ENCODE measurements at places on chromosomes 1 and 21.

- DNase-seq = no peak
These were observed 687 bp downstream of the PRKAB2 start for GRCh38 chr1:147171399-147172167.

GRCh38 chr21:41478319-41479177 is 29.4 kb downstream of the TMPRSS2 start:
- DNase-seq = no peak

- no peak for DNase-seq
These were observed 2.9 kb downstream of the SELENBP1 start for GRCh38 chr1:151369621-151370048.

DNA sequence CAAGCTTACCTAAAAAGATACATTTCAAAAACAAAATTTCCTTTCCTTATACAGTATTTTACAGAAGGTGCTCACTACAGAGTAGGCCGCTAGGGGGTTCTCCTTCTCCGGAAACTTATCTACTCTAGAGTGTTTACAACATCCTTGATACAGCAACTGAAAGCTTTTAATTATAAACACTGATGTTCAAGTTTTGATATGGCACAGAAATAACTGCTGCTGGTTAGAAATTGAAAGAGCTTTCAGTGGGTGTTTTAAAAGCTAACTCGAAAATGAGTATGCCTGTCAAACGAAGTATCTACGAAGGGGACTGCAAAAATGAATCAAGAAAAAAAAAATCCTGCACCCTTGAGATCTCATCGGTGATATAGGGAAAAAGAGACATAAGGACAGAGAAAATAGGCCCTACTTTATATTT is 1.0 kb downstream of the YOD1 start:
- peak; percentile 55 for DNase-seq

GRCh38 chr1:26114165-26114927 is 2.7 kb downstream of the PDIK1L start:
- no peak for DNase-seq

- no peak for DNase-seq
These were observed 43.8 kb downstream of the SLC44A3 start for GRCh38 chr1:94863919-94864318.

DNA sequence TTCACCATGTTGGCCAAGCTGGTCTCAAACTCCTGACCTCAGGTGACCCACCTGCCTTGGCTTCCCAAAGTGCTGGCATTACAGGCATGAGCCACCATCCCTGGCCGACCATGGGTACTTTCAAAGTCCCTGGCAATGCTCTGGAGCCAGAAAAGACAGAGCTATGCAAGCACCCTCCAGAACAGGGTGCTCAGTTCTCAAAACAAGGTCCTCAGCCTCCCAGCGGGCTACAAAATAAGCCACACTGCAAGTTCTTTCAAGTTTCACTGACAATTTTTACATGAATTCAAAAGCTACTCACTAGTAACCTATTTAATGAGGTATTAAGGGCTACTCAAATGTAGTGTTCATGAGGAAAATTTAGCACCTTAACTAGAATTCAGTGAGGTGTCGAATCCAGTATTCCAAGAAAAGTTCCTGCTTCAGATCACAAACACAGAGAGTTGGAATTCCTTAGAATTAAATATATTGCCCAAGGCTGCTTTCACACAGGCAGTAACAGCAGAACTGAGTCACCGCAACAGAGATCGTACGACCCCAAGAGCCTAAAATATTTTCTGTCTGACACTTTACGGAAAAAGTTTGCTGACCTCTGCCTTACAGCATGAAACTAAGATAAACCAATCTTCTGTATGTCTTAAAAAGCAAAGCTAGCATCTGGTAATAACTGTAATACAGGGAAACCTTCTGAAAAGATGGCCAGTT is 60.7 kb downstream of the HSF2BP start:
- no peak for DNase-seq

DNA sequence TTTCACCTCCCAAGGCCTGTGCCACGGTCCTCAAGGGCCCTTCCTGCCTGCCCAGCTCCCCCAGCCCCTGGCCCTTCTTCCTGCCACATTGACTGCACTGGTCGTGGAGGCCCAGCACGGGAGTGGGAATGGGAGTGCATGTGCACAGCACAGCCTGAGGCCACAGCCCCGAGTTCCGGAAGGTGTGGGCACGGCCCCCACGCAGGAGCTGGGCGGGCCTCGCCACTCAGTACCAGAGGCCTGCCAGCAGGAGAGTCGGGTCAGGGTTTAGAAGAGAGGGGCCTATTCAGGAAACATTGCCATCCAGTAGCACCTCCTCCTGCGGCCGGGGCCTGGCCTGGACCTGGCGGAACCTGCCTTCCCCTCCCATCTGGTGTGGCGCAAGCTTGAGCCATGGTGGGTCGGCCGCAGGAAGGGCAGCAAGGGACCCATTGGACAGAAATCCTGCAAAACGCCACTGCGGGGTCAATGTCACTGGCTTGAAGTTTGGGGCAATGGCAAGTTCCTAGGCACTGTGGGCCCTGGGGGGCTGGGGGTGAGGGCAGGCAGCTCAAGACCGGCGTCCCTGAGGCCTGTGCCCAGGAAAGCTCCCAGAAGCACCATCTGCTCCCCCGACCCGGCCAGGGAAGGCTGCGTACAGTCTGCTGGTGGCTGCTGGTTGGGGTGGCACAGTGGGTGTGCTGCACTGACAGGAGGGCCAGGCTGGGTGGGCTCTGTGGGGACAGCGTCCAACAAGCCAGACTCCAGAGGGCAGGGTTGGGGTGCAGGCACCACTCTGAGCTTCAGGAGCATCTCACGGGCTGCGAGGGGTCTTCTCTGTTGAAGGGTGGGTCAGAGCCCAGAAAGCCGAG is 1.8 kb upstream of the TMEM52 start:
- DNase-seq = no peak

- DNase-seq = no peak
These were observed 15.1 kb upstream of the ST6GALNAC3 start for GRCh38 chr1:76059451-76059850.

DNA sequence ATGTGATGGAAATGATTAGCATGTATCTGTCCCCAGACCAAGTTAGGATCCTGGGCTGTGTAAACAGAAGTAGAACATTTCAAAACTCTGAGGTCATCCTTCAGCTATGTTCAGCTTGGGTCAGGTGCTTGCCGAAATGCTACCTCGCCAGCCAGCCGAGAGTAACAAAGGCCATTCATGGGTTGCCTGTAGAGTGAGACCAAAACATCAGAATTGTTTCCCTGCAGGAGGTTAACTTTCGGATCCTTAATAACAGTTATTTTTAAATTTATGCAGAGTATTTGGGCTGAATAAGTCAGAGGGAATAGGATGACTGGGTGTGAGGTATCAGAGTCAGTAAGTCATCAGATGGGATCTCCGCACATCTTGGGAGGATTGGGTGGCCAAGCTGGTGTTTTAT is 35.6 kb downstream of the SMYD2 start:
- no peak for DNase-seq

DNA sequence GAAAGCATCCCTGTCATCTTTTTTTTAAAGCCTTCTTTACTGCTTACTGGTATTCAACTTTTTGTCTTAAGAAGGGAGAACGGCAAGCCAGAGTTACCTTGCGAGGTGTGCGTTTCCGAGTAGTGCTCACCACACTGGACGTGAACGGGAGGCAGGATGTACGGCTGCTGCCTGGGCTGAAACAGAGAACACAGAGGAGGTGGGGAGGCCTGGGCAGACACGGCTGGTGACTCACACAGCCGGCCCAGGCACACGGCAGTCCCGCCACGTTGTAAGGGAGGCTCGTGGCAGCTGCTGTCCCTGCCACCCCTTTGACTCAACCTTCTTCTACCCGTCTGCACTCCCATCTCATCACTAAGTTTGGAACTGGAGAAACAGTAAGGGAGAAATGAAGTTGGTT is 105.8 kb downstream of the SMYD2 start:
- DNase-seq = no peak

DNA sequence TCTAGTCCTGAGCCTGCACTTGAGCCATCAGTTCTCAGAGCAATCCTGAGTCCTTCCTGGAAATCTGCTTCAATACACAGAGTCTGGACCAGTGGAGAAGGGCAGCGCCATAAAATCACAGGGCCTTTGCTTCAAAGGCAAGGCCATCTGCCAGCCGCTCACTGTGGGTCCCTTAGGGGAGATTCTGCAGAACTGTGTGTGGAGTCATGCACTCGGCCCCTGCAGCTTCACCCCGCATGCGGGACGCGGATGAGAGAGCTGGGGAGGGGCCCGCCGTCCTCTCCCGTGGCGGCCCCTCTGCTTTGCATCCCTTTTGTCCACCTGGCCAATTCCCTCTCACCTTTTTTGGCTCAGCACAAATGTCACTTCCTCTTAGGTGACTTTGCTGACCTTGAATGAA is 311.2 kb upstream of the VAMP3 start:
- no peak for DNase-seq

DNA sequence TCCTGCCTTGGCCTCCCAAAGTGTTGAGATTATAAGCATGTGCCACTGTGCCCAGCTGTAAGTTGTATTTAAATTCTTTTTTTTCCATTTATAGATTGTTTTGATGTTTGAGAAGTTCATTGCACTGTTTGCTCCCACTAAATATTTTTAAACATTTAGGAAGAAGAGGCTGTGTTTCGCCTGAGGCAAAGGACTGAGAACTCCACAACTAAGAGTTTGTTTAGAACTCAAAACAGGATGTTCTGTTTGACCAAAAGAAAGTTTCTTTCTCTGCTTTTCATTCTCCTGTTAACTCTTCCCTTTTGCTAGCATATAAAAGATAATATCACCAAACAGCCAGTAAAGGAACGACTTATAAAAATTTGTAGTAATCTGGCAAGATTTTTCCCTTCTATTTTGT is 87.0 kb downstream of the RUNX1 start:
- DNase-seq = no peak

GRCh38 chr1:169259816-169260215 is 107.8 kb downstream of the NME7 start:
- no peak for DNase-seq

DNA sequence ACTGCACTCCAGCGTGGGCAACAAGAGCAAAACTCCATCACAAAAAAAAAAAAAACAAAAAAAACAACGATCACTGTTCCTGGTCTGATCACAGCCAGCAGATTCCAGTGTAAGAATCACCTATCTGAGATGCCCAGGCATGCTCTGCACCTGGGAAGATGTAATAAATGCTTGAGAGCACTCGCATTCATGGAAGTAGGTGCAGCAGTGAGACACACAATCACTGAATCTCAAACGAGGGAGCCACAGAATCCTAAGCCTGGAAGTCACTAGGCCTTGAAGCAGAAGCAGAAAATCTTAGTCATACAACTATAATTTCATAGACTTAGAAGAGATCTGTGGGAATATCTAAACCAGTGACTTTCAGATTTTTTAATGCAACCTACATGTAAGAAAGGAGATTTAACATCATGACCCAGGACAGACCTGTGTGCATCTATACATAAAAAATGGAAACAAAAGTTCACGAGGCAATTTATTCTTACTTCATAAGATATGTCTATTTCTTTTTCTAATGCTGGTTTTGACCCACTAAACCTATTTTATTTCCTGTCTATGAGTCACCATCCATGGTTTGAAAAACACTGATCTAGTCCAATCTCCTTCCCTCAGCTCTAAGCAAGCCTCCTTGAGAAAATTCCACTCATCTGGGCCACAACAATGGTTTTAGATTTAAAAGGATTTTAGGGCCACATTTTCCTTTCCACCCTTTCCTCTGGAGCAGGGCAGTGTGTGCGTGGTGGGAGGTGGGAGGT is 30.4 kb downstream of the RIMS3 start:
- no peak for DNase-seq

GRCh38 chr1:8247811-8248436 is 70.0 kb upstream of the SLC45A1 start:
- no peak for DNase-seq

DNA sequence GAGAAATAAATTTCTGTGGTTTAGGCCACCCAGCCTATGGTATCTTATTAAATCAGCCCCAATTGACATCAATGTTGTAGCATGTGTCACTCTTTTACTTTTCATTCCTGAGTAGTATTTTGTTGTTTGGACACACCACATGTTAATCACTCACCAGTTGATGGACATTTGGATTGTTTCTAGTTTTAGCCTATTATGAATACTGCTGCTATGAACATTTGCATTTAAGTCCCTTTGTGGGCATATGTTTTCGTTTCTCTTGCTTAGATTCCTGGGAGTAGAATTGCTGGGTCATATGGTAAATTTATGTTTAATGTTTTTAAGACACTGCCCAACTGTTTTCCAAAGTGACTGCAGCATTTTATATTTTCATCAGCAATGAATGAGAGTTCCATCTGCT is 50.2 kb upstream of the NUF2 start:
- DNase-seq = no peak

DNA sequence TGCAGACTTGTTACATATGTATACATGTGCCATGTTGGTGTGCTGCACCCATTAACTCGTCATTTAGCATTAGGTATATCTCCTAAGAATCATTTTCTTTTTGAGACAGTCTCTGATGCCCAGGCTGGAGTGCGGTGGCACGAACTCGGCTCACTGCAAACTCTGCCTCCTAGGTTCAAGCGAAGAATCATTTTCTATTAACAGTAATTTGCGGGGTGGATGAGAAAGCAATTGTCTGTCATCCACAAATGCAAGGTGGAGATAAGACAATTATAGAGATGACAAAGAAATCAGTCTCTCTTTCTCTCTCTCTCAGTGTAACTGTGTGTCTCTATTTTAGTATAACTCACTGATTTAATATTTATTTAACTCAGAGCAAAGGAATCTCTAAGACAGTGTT is 131.0 kb upstream of the KIAA1614 start:
- no peak for DNase-seq

DNA sequence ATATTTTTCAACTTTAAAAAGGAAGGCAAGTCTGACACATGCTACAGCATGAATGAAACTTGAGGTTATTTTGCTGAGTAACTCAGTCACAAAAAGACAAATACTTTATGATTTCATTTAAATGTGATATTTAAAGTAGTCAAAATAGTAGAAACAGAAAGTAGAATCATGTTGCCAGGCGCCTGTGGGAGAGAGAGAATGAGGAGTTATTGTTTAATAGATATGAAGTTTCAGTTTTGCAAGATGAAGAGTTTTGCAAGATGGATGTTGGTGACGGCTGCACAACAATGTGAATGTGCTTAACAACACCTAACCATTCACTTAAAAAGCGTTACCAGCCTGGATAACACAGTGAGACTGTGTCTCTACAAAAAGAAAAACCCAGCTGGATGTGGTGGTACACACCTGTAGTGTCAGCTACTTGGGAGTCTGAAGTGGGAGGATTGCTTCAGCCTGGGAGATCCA is 20.7 kb upstream of the ATP1A1 start:
- peak; percentile 32 for DNase-seq

DNA sequence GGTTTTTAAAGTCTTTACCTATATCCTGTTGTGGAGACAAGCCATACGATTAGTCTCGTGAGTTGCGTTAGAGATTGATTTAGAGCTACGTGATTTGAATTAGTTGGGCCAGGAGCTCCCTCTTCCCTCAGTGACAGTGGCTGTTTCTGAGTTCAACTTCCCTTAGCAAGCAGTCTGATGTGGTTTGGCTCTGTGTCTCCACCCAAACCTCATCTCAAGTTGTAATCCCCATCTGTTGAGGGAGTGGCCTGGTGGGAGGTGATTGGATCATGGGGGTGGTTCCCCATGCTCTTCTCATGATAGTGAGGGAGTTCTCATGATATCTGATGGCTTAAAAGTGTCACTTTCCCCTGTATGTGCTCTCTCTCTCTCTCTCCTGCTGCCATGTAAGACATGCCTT is 192.9 kb upstream of the PTGFR start:
- no peak for DNase-seq

Data from activated naive CD4-positive, alpha-beta T cell treated with Interleukin-2 at 50 U/mL for 16 hours (primary cell).